Activated CD4-positive, alpha-beta T cell treated with anti-CD3 and anti-CD28 coated beads, Interleukin-2, amount 50 U/mL, for 4 hours (primary cell): ENCODE measurements at places on chromosomes 2 and 18.

DNA sequence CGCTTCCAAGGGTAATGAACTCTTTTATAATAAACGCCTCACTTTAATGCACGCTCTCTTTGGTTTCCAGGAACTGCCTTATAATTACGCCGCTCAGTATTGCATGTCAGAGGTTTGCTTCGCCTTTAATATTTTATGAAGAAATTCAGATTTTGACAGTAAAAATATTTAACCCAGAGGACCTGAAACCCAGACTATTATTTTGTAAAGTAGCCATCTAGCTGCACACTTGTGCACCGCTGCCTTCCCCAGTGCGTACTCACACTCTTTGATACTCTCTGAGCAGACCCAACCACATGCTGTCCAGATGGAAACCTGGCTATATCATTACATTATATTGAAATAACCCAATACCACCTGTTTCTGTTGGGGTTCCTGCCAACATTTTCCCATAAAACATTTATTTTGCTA, 270.1 kb downstream of the C1D start:
- DNase-seq, result no peak

GRCh38 chr18:61870151-61870550, 22.7 kb downstream of the RNF152 start:
- no peak for DNase-seq

DNA sequence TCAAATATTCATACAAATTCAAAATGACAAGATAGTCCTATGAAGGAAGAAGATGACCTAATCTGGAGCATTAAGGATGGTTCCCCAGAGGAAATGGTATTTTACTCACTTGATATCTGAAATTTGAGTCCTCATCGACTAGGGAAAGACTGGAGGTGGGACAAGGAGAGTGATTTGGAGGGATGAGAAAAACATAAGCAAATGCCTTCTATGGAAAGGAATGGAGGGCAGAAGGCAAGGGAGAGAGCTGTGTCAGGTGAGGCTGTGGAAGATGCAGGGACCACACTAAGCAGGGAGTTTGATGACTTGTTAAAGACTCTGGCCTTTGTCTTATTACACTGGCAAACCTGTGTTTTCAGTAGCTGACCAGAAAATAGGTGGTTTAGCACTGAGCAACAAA, 38.4 kb downstream of the CALCRL start:
- no peak for DNase-seq

GRCh38 chr18:34483198-34483597, 226.9 kb upstream of the DTNA start:
- DNase-seq, result no peak

- DNase-seq, result no peak
These were observed 550.1 kb upstream of the DCC start for GRCh38 chr18:51789871-51790270.
